ENCODE measurements at places on chromosomes 13 and 19. TPM values are rescaled to one million over a fixed set of nuclear protein-coding genes. Genes with fewer than 3 reads are reported as not detected.

DNA sequence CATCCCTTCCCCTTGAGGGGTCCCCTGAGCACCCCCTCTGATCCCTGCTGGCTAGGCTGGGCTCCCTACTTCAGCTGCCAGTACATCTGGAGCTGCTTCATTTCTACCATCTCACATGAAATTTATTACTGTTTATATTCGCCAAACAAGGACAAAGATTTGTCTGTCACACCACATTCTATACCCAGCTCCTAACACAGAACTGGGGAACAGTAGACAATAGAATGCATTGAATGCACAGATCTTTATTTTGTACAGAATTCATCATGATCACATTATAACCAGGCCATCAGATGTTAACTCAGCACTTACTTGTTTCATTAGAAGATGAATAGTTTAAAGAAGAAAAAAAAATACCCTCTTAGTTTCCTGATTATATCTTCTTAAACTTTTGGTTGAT, 159.4 kb downstream of the KLF5 start:
- H3K27me3 ChIP-seq: no peaks in the 10 kb centered on the region
- H3K36me3 ChIP-seq: no peaks in the 10 kb centered on the region
- H3K27ac ChIP-seq: no peak overlapping the region
- no peak for DNase-seq

The RASGRP4 gene
- 2.4 TPM for total RNA-seq

GRCh38 chr13:101942038-101942437, 459.8 kb downstream of the FGF14 start:
- H3K4me1 ChIP-seq: no peaks in the 10 kb centered on the region
- no peak overlapping the region for H3K4me3 ChIP-seq
- no peak for DNase-seq
- no peak overlapping the region for H3K27ac ChIP-seq

DNA sequence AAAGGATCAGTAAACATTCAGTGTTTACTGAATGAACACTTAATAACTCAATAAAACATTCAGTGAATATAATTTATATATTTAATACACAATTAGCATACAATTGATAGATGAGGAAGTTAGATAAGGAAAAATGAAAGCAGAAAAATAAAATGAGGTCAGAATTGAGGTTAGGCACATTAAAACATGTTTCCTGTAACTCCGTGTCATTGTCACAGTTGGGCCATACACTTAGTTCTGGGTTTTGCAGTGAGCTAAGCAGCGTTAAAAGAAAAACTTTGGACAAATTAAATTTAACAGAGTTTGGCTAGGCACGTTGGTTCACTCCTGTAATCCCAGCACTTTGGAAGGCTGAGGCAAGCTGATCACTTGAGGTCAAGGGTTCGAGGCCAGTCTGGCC, 71.4 kb downstream of the MIPEP start:
- H3K4me1 ChIP-seq: no peaks in the 10 kb centered on the region
- H3K27me3 ChIP-seq: no peaks in the 10 kb centered on the region
- H3K27ac ChIP-seq: no peak overlapping the region
- no peak overlapping the region for H3K4me3 ChIP-seq
- no peak for DNase-seq
- H3K36me3 ChIP-seq: no peaks in the 10 kb centered on the region

The ZNF433 gene
- 4.7 TPM for total RNA-seq

- H3K4me1 ChIP-seq: no peaks in the 10 kb centered on the region
- no peak overlapping the region for H3K27ac ChIP-seq
- no peak overlapping the region for H3K4me3 ChIP-seq
- no peaks in the 10 kb centered on the region for H3K27me3 ChIP-seq
Measured at GRCh38 chr19:52651956-52652355, 13.8 kb upstream of the ZNF83 start.

GRCh38 chr19:43809762-43810696, 7.8 kb upstream of the LYPD5 start:
- no peaks in the 10 kb centered on the region for H3K4me1 ChIP-seq
- H3K27me3 ChIP-seq: no peaks in the 10 kb centered on the region
- H3K27ac ChIP-seq: no peak overlapping the region
- no peak overlapping the region for H3K4me3 ChIP-seq
- DNase-seq: no peak

The CD33 gene
- total RNA-seq: 4.8 TPM

GRCh38 chr13:42990291-42991232, 1.5 kb downstream of the EPSTI1 start:
- peak overlapping the region; percentile 39 for H3K4me3 ChIP-seq
- peaks cover 10% of the 10 kb centered on the region for H3K4me1 ChIP-seq
- DNase-seq: no peak
- H3K27ac ChIP-seq: no peak overlapping the region
- no peaks in the 10 kb centered on the region for H3K27me3 ChIP-seq

DNA sequence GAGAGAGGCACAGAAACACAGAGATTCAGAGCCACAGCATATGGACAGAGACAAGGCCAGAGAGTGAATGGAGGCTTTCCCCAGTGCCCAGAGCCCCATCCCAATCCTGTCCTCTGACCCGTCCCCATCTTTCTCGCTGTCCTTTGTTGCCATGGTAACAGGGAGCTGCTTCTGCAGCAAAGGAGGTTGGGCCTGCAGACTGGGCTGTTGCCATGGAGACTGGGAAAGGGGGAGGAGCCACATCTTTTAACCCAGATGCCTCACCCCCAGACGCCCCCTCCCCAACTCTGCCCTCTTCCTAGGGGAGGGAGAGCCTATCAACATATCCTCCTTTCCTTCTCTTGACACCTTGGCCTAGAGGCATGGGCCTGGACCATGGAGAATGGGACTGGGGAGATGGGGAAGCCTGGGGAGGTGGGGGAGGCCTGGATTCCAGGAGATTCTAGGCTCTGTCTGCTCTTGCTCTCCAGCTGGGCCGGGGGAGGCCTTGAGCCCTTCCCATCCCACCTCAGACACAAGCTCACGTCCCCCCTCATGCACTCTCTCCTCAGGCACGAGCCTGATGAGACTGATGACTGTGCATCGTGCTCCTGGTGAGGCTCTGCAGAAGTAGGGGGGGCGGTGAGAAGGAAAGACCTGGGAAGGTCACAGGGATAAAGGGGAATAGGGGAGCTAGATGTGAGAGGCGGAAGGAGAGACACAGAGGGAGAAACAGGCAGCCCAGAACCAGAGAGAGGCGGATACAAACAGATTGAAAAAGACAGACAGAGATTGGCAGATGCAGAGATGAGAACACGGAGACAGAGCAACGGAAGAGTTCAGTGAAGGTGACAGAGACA, 2.1 kb upstream of the ATP1A3 start:
- H3K4me1 ChIP-seq: peaks cover 6% of the 10 kb centered on the region
- H3K36me3 ChIP-seq: no peaks in the 10 kb centered on the region
- H3K27me3 ChIP-seq: peaks cover 7% of the 10 kb centered on the region
- no peak for DNase-seq
- H3K27ac ChIP-seq: no peak overlapping the region

- H3K36me3 ChIP-seq: no peaks in the 10 kb centered on the region
- H3K27me3 ChIP-seq: peaks cover 2% of the 10 kb centered on the region
- H3K4me3 ChIP-seq: no peak overlapping the region
- DNase-seq: no peak
Measured at GRCh38 chr19:17450264-17451075, 2.0 kb upstream of the TMEM221 start.

DNA sequence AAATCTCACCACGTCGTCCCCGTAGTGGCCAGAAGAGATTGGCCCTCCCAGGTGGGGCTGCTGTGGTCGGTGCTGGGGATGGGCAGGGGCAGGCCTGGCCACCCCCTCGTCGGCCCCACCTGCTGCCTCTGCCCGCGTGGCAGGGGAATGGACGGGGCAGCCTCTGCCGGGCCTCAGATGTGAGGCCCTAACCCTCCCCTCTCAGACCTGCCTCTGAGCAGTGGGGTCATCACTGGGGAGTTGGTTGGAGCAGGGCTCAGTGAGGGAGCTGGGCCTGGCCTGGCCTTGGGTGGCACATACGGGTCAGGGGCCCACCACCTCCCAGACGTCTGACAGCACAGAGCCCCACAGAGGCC, 41.5 kb downstream of the MCF2L start:
- H3K4me1 ChIP-seq: no peaks in the 10 kb centered on the region
- H3K27ac ChIP-seq: no peak overlapping the region
- no peaks in the 10 kb centered on the region for H3K36me3 ChIP-seq
